ENCODE measurements at places on chromosomes 2 and 18. TPM values are rescaled to one million over a fixed set of nuclear protein-coding genes. Genes with fewer than 3 reads are reported as not detected.
A peak's percentile ranks its signal among the peaks of the same experiment; 100 is the strongest.

DNA sequence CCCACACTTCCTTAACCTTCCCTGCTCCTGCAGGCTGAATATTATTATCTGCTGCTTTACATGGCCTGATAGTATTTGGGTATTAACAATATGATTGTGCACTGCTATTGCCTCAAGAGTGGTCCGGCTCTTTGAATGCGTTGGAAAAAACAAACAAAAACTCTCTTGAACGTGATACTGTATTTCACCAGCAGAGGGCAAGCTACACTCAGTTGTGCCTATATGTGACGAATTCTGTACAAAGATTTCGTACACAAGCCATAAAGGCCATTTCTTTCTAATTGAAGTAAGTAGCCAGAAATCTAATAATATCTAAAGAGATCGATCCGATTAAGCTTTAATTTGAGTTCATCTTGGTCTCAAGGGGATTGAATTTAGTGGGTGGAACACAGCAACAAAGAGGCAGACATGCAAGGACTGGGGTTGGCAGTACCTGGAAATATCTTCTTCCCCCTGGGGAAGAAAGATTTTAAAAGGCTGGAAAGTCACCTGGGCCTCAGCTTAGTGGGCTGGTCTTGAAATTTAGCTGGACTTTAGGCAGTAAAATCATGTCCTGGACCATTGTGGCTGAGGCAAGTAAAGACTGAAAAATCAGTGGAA is 49.3 kb upstream of the RAB6D start:
- no peak for DNase-seq

GRCh38 chr18:9366126-9366714 is 31.6 kb downstream of the TWSG1 start:
- no peak for DNase-seq

DNA sequence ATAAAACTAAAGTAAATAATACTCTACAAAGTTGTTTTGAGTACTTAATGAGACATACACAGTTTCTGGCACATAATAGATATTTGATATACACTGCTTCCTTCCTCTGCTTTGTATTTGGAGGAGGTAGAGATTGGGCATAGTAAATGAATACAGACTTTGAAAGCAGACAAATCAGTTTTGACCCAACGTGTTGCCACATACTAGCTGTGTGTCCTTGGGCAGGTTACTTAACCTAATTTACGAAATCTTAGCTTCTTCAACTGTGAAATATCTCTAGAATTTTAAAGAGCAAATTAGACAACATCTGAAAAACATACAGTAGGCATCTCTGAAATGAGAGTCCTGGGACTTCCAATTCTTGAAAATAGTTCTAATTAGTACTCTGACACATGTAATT is 425.4 kb downstream of the TGIF1 start:
- DNase-seq = no peak

- DNase-seq = no peak
Measured at GRCh38 chr2:161008311-161008710, 151.9 kb upstream of the TANK start.

GRCh38 chr2:72744049-72744448 is 81.8 kb downstream of the EXOC6B start:
- no peak for DNase-seq

DNA sequence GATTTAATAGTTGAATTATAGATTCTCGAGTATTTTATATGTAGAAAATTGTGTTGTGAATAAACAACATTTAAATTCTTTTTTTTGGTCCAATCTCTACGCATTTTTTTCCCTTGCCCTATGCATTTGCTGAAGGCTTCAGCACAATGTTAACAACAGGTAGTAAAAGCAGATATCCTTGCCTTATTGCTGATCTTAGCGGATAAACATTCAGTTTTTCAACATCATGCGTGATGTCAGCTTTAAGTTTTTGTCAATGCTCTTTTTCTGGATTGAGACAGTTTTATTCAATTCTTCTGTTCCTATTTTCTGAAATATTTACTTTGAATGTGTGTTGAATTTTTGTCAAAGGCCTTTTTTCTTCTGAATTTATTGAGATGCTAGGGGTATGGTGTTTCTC is 11.6 kb upstream of the OR6B3 start:
- DNase-seq = no peak

GRCh38 chr18:74420481-74420880 is 36.6 kb downstream of the DIPK1C start:
- DNase-seq = no peak

DNA sequence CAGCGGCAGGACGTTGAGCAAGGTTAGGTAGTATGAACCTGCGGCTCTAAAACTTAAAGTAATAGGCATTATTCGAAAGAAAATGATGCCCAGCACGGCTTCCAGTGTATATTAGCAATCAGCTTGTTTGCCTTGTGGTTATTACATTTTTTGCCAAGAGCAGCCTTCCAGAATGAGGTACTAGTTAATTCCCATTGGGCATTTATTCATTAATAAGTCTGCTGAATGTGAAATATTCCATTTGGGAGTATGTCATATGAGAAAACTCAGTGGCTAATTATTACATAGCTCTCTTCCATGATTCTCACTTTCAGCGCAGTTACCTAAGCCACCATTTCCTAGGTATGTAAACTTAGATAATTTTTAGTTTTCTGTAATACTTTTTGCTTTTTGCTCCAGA is 12.9 kb downstream of the CRIM1 start:
- no peak for DNase-seq

DNA sequence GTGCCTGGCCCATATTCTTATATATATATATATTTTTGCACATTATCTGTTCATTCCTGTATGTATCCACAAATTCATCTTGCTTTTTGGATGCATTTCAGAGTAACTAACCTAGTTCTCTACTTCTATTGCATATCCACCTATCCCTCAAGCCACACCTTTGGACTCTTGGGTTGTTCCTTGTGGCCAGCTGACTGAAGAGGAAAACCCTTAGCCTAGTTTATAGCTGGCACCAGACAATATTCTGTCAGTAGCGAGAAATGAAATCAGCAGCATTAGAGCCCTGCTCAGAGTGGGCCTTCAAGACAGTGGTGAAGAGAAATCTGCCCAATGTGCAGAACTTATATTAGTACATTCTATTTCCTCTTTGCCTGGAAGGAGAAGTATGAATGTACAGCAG is 19.6 kb upstream of the ALMS1 start:
- DNase-seq = no peak

DNA sequence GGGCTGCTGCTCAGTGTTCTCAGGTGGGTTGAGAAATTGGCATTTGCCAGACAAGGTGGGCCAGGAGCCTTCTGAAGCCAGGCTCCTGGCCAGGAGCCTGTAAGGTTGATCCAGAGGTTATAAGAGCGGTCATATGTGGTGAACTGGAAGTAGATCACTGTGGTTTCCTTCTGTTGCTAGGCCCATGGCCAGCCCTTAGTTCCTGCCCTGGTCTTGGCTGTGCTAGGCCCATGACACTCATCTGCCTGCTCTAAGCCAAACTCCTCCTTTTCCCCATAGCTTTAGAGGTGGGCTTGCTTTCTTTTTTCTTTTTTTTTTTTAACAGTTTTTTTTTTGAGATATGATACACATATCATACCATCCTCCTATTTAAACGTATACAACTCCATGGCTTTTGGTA is 5.0 kb upstream of the MGAT5 start:
- no peak for DNase-seq

- no peak for DNase-seq
Measured at GRCh38 chr2:77578354-77578753, 56.2 kb upstream of the LRRTM4 start.

- DNase-seq = no peak
Measured at GRCh38 chr2:86150502-86150901, 44.5 kb downstream of the PTCD3 start.

DNA sequence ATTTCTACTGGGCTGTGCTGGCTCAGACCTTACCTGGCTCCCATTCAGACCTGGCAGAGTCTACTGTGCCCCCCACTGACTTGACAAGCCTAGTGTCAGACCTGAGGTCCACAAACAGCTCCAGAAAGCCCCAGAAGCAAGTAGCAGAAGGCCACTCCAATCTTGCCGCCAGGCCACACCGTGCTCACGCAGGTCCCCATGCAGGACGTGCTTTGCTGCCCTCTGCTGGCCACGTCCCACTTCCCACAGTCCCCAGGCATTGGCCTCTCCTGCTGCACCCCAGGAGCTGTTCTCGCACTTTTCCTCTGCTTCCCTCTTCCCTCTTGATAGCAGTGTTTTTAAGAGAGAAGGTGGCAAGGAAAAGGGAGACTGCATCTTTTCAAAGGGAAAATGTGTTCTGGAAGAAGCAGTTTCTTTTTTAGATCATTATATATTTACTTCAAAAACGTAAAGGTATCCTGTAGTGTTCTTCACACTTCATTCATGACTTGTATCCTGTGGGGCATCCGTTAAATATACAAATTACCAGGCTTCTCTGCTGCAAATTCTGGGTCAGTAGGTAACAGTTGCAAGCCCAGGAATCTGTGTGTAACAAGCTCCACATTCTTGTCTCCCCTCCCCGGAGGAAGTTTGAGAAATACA is 81.4 kb upstream of the PAPOLG start:
- DNase-seq = peak; percentile 82

DNA sequence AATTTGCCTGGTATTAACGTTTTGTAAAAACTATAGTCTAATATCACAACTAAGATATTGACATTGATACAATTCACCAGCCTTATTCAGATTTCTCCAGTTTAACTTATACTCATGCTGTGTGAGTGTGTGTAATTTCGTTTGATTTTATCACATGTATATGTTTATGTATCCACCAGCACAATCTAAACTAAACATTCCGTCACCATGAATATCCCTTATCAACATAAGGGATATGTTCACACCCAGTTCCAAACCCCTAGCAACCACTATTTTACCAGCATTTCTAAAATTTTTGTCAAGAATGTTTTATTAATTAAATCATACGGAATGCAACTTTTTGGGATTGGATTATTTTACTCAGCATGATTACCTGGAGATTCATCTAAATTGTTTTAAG is 450.3 kb downstream of the FBXO15 start:
- no peak for DNase-seq

- no peak for DNase-seq
Measured at GRCh38 chr2:74526649-74527230, 709 bp upstream of the DQX1 start.

DNA sequence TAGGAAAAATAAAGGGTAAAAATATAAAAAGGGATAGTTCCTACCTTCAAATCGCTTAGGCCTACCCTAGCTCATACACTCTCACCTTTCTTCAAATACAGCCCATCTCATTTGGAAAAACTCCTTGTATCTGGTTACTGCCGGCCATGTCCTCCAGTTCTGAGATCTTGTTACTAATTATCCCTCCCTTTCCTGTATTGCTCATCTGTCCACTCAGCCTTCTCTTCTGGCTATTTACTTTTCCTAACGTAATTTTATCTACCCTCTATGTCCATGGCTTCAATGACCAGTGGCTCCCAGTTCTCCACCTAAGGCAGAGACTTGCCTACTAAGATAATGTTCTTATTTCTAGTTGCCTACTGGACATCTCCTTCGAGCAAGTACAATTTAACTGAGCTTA is 342.9 kb upstream of the ACVR2A start:
- no peak for DNase-seq

- DNase-seq = no peak
Measured at GRCh38 chr2:84686783-84687476, 170.6 kb downstream of the DNAH6 start.

GRCh38 chr18:23938043-23938756 is 76.4 kb upstream of the TTC39C start:
- DNase-seq = peak; percentile 61

- DNase-seq = no peak
Measured at GRCh38 chr2:175234650-175235049, 53.1 kb upstream of the ATP5MC3 start.

DNA sequence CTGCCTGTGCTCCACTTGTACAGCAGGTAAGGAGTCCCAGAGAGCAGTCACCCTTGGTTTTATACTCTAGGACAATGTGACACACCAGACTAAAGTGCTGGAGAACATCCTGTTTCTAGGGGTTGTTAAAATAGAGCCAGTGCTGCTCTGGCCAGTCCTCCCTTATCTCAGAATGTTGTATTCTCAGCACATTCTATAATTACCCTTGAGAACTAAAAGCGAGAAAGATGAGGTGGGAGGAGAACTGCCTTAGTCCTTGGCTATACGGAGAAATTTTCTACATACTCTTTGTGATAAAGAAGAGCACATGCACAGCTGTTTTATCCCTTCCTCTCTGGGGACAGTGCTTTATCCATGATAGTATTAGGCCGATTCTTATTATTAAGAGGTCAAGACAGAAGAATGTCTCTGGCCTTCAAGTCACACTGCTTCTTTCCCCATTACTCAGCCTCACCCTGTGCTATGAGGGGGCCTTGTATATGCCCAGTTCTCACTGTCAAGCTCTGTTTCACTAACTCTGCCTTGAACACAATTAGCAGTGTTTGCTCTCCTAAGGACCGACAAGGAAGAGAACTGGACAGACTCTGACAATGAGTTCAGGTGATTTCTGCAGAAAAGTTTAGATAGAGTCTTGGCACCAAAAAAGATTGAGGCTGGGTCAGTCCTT is 385.8 kb downstream of the TRIB2 start:
- DNase-seq = no peak

GRCh38 chr2:206989311-206989710 is 50.0 kb downstream of the CPO start:
- no peak for DNase-seq

GRCh38 chr2:105272176-105272575 is 30.6 kb downstream of the GPR45 start:
- DNase-seq = no peak

DNA sequence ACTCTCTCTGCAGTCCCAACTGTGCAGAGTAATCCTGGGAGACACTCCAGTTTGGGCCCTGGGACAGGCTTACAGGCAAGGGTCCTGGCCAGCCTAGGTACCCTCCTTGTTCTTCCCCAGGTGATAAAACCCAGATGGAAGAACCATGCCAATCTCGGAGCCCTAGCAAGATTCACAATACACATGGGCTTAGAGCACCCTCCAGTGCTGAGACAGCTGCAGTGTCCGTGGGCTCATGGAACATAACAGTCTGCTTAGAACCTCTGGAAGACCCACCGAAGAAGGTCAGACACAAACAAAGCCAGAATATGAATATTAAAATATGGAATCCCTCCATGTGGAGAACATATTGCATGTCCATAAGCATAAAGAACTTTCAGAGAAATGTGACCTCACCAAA is 568.1 kb downstream of the KCNJ3 start:
- DNase-seq = no peak

GRCh38 chr2:240147382-240147781 is 6.9 kb upstream of the OTOS start:
- DNase-seq = no peak

The CYTIP gene
- 406 TPM for total RNA-seq

The SLC35F6 gene
- total RNA-seq = 27.6 TPM

The ACYP2 gene
- 8.6 TPM for total RNA-seq

The SLC19A3 gene
- not detected for total RNA-seq

The TXNL1 gene
- 50.2 TPM for total RNA-seq

The TBR1 gene
- not detected for total RNA-seq

The ACSL3 gene
- 49.5 TPM for total RNA-seq

The XDH gene
- 1.6 TPM for total RNA-seq
